CD8-positive, alpha-beta memory T cell (primary cell): ENCODE measurements at places on chromosomes 7 and 10.

GRCh38 chr7:2758673-2759616 lies 70.9 kb downstream of the AMZ1 start:
- peaks cover 11% of the 10 kb centered on the region for H3K4me1 ChIP-seq
- no peak for DNase-seq
- H3K27me3 ChIP-seq = no peaks in the 10 kb centered on the region
- H3K27ac ChIP-seq = peak overlapping the region; percentile 70
- H3K4me3 ChIP-seq = no peak overlapping the region

- no peak overlapping the region for H3K4me3 ChIP-seq
- no peak overlapping the region for H3K27ac ChIP-seq
- no peaks in the 10 kb centered on the region for H3K27me3 ChIP-seq
Measured at GRCh38 chr10:44725404-44725803, 185.7 kb upstream of the TMEM72 start.

DNA sequence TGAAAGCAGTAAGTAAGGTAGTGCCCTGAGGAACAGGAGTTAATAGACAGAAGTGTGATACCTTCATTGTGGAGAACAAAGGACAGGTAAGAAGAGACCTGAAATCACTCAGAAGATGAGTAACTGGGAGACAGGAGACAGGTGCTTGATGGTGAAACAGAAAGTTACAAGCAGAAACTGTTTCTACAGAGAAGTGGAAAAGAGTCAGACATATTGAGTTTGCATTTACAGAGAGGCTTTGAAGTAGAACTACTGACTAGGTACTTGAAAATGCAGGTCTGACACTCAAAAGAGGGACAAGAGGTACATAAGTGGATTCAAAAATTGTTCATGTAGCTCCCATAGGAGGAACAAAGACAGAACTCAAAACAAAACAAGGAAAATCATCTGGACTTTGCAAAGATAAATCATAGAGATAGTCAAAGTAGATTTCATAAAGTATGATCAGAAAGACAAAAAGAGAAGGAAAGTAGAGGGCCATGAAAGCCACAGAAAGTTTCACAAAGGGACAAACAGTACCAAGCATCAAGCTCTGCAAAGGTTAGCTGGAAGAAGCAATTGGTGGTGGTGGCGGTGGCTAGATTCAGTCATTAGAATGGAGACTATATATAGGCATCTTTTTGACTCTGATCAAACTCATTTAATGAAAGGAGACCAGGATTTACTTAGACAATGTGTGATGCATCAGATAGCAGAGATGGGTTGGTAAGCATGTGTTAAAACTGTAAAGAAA lies 198.4 kb downstream of the PCLO start:
- no peaks in the 10 kb centered on the region for H3K36me3 ChIP-seq
- no peak overlapping the region for H3K4me3 ChIP-seq
- DNase-seq = no peak
- no peaks in the 10 kb centered on the region for H3K4me1 ChIP-seq

DNA sequence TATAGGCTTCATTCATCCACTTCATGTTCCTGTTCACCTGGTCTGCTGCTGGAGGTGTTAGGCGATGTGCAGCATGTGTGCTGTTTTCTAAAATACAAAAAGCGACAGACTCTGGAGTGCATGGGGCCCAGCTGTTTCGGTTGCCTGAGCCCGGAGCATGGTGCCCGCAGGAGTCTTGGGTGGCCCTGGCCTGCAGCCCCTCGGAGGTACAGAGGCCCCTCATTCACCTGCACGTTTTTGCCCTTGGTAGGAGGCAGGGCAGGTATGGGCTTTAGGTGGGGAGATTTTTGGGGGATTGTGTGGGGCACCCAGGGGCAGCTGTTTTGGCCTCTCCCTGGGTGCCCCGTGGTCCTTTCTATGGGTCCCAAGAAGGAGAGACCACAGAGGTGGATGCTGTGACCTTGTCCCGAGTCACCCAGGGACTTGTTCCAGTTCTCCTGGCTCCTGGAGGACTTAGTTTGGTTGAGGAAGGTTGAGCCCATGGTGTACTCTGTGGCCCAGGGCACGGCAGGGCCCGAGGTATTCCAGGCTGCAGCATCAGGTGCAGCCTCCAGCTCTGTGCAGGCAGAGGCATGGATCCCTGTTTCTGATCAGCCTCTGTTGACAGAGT lies 130.7 kb downstream of the TRRAP start:
- no peak overlapping the region for H3K27ac ChIP-seq
- peaks cover 63% of the 10 kb centered on the region for H3K36me3 ChIP-seq
- no peak for DNase-seq
- no peak overlapping the region for H3K4me3 ChIP-seq

- H3K27ac ChIP-seq = no peak overlapping the region
- no peaks in the 10 kb centered on the region for H3K36me3 ChIP-seq
- H3K27me3 ChIP-seq = no peaks in the 10 kb centered on the region
- H3K4me1 ChIP-seq = peaks cover 8% of the 10 kb centered on the region
Measured at GRCh38 chr7:12207046-12207445, 4.0 kb upstream of the TMEM106B start.

DNA sequence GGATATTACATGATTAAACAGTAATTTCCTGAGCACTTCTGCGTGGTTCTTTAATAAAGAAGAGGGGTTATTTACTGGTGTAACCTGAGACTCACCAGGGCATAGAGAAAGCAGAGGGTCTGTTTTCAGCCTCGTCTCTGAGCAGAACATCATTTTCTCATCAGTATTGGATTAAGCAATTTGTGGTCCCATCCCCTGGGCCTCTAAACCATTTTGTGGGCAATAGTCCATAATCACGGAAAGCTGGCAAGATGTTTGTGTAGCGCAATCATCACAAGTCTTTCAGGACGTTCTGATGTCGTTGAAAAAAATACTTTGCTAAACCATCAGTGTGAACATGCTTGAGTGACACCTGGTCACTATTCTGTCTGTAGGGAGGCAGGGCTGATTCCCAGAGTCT lies 37.1 kb upstream of the SEC61G start:
- no peaks in the 10 kb centered on the region for H3K27me3 ChIP-seq
- no peaks in the 10 kb centered on the region for H3K36me3 ChIP-seq
- H3K4me3 ChIP-seq = no peak overlapping the region
- DNase-seq = no peak
- H3K4me1 ChIP-seq = no peaks in the 10 kb centered on the region
- no peak overlapping the region for H3K27ac ChIP-seq

- H3K27ac ChIP-seq = no peak overlapping the region
- no peak for DNase-seq
- H3K4me3 ChIP-seq = no peak overlapping the region
- no peaks in the 10 kb centered on the region for H3K27me3 ChIP-seq
- H3K4me1 ChIP-seq = no peaks in the 10 kb centered on the region
Measured at GRCh38 chr10:78981970-78982281, 86.8 kb upstream of the ZMIZ1 start.

GRCh38 chr7:151405588-151405987 lies 4.2 kb downstream of the WDR86 start:
- no peak overlapping the region for H3K27ac ChIP-seq
- no peak for DNase-seq
- H3K4me3 ChIP-seq = no peak overlapping the region
- no peaks in the 10 kb centered on the region for H3K27me3 ChIP-seq

DNA sequence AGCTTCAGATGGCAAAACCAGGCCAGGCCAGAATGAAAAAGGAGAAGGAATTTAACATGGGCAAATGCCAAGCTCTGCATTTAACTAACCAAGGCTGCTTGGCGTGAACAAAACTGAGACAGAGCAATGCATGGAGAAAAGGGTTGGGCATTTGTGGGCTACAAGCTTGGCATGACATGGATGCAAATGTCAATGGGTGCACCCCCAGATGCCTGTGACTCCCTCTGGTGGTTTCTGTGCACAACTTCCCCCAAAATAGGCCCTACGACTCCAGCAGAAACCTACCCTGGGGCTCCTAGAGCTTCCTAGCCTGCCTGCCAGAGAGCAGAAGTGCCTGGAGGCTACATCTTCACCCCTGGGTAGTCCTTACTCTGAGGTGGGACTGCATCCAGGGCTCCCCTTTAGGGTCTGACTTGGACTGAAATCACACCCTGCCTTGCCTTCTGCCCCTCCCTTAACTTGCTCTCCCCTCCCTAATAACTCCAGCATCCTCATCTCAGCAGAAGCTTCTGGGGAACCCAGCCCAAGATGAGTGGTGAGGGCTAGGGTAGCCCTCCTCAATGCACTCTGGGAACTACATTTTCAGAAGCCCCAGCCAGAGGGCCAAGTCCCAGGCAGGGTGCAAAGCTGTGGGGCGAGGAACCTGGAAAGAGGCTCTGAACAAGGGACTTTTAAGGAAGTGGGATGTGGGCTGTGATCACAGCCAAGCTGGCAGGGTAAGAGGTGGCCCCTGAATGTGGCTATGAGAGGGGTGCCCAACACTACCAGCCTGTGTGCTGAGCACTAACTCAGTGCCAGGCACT lies 11.3 kb downstream of the GPRIN2 start:
- H3K4me3 ChIP-seq = no peak overlapping the region
- no peaks in the 10 kb centered on the region for H3K36me3 ChIP-seq
- no peak overlapping the region for H3K27ac ChIP-seq
- no peaks in the 10 kb centered on the region for H3K4me1 ChIP-seq

DNA sequence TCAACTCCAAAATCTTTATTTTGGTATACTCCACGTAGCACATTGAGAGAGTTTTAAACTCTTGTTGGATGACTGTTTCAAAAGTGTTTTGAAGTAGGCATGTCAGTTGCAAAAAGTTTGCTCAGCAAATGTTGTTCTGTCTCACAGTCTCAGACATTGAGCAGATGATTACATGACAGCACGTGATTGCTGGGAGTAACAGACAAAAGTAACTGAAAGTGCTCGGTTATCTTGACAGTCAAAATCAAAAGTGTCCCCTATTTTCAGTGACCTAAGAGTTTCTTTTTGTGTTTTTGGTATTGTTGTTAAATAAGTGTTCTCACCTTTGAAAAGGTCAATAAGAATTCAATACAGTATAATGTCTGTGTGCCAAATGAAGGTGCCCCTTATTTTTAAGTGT lies 84.3 kb downstream of the CFTR start:
- no peaks in the 10 kb centered on the region for H3K36me3 ChIP-seq
- no peaks in the 10 kb centered on the region for H3K4me1 ChIP-seq
- no peak for DNase-seq
- H3K27ac ChIP-seq = no peak overlapping the region
- H3K4me3 ChIP-seq = no peak overlapping the region

- no peak for DNase-seq
- H3K4me3 ChIP-seq = no peak overlapping the region
- no peak overlapping the region for H3K27ac ChIP-seq
- no peaks in the 10 kb centered on the region for H3K36me3 ChIP-seq
Measured at GRCh38 chr7:47249361-47249760, 332.6 kb downstream of the TNS3 start.

GRCh38 chr10:108363576-108363975 lies 1199.1 kb upstream of the SORCS1 start:
- DNase-seq = no peak
- H3K4me3 ChIP-seq = no peak overlapping the region
- H3K36me3 ChIP-seq = no peaks in the 10 kb centered on the region
- no peaks in the 10 kb centered on the region for H3K4me1 ChIP-seq
